ENCODE measurements at places on chromosomes 3 and 15.

DNA sequence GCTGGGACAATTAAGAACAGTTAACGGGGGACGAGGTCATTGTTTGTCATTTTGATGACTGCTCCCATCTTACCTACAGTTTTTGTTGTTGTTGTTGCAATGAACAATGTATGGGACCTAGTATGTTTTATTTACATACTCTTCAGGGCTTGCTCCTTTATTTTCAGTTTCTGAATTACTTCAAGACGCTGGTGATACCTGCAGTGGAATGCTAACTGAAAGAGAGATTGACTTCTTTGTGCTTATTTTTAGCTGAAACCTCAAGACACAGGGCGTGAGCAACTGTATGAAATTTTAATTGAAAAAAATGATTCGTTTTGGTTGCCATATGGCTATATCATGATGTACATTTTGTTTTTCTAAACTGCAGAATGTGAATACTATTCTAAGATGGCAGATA is 297.9 kb downstream of the EDEM1 start:
- DNase-seq: no peak

- no peak for DNase-seq
These were observed 5.6 kb downstream of the FES start for GRCh38 chr15:90889736-90890456.

DNA sequence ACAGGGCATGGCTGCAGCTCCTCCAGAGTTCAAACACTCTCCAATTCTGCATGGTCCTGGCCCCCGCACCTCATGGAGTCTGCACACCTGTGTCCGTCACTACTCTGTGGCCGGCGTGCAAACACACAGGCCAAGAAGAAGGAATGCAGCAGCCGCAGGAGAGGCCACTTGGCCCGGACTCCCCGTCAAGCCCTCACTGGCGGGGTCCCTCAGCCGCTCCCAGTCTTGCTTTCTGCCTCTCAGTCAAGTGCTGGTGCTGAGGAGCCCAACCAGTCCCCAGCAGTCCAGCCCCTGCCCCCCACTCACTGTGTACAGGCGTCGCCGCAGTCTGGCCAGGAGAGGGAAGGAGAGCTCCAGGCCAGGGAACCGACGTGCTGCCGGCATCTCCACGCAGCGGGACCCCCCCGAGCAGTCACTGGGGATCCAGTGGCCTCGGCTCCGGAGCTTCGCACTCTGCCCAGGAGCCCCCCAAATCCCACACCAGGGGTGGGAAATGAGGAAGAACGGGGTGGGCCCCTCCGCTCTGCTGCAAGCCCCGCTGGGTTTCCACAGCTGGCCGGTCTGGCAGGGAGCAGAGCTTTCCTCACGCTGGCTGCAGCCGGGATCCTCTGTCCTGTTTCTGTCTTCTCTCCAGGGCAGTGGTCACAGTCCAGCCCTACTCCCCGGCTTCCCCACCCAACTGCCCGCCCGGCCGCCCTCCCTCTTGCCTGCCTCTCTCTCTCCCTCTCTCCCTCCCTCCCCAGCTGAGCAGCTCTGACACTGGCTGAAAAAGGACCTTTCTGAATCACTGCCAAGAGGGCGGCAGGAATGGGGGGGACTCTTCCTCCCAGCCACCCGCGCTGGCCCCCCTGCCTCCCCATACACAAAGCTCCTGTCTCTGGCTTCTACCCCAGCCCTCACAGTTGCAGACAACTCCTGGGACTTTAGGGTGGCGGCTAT is 16.0 kb downstream of the TNK2 start:
- no peak for DNase-seq

- no peak for DNase-seq
These were observed 43.1 kb downstream of the PCCB start for GRCh38 chr3:136293279-136293678.

GRCh38 chr15:47340571-47340920 is 376.8 kb upstream of the SEMA6D start:
- DNase-seq: no peak

- DNase-seq: no peak
These were observed 373.6 kb upstream of the CNTN3 start for GRCh38 chr3:74988095-74988494.

DNA sequence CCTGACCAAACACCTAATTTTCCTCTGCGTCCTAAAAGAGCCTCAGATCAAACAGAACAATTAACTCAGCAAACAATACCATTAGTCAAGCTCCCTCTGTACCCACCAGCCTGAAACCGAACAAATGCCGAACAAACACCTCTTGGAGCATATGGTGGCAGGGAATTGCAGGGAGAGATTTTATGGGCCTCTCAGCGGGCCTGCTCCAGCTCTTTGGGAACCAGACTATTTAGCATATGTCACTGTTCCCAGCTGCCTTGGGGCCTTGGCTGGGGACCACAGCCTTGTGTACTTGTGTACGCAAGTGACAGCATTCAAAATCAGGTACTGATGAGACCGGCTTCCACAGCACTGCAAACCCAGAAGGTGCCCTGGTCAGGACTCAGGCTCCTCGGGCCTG is 388.8 kb upstream of the PPP2R3A start:
- no peak for DNase-seq

GRCh38 chr3:107959550-107960154 is 131.2 kb downstream of the CD47 start:
- DNase-seq: no peak

DNA sequence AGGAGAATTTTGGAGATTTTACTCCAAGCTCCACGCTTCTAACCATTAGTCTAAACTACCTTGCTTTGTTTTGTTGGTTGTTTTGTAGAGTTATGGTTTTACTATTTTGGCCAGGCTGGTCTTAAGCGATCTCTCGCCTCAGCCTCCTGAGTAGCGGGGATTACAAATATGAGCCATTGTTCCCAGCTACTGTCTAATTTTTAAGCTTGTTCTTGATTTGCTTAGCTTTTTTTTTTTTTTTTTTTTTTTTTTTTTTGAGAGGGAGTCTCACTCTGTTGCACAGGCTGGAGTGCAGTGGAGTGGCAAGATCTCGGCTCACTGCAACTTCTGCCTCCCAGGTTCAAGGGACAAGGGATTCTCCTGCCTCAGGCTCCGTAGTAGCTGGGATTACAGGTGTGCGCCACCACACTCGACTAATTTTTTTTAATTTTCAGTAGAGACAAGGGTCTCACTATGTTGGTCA is 28.5 kb downstream of the EFCAB12 start:
- no peak for DNase-seq

DNA sequence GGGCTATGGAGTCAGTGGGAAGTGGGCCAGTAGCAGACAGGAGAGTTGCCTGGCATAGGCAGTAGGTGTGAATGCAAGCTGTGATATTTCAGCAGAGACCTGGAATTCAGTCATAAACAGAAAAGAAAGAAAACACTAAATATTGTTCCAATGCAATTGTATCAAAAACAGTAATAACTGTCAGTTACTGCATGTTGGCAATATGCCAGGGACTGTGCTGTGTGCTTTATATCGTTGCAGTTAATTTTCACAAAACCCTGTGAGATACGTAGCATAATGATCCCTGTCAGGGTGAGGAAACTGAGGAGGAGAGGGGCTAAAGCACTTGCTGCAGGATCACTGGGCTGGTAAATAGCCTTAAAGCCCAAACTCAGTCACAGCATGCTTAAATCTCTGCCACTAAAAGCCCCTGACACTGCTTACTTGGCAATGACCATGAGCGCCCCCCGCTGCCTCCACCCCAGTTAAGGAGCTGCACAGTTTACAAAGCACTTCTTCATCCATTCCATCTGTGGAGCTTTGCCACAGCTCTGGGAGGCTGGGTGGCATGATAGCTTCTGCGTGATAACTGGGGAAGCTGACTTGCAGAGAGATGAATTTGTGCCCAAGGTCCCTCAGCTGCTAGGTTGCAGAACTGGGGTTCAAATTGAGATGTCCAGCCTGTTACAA is 3.9 kb downstream of the SLC6A1 start:
- DNase-seq: no peak

DNA sequence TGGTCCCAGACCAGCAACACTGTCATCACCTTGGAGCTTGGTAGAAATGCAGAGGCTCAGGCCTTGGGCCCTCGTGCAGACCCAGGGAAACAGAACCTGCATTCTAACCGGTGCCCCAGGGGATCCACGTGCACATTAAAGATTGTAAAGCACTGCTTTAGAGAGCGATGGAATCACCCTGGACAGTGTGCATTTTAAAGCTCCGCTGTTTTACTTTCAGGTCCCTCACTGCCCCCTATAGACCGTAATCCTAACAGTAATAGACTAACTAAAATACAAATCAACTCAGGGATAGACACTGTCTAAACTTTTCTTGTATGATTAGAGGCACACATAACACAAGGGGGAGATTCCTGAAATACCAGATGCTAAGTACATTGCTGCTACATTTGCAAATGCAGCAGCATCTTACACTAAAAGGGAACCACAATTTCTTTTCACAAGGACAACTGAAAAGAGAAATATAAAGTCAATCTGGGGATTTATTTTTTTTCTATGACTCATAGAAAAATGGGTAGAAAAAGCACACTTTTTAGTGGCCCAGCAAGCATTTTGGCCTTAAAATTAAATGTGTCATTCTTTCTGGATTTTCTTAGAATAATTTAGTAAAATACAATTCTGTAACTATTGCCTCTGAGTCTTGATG is 10.5 kb upstream of the SH3GL3 start:
- no peak for DNase-seq

DNA sequence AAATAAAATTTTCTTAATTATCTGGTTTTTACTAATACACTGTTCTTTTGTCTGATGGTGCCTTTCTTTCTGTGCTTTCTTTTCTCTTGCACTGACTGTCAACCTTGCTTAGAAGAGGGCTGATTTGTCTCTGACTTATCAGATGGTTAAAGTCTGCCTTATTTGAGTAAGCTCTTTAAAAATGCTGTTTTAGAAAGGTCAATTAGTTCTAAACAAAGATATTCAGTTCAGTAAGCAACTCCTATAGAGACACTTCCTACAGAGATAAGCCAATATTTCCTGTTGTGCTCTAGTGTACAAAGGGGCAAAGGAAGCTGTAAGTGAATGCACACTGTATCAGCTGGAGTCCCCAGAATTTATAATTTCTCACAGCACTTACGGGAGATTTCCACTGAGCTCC is 153.4 kb upstream of the TSPAN3 start:
- no peak for DNase-seq

- DNase-seq: no peak
These were observed 26.7 kb upstream of the SLC12A8 start for GRCh38 chr3:125239266-125239665.

DNA sequence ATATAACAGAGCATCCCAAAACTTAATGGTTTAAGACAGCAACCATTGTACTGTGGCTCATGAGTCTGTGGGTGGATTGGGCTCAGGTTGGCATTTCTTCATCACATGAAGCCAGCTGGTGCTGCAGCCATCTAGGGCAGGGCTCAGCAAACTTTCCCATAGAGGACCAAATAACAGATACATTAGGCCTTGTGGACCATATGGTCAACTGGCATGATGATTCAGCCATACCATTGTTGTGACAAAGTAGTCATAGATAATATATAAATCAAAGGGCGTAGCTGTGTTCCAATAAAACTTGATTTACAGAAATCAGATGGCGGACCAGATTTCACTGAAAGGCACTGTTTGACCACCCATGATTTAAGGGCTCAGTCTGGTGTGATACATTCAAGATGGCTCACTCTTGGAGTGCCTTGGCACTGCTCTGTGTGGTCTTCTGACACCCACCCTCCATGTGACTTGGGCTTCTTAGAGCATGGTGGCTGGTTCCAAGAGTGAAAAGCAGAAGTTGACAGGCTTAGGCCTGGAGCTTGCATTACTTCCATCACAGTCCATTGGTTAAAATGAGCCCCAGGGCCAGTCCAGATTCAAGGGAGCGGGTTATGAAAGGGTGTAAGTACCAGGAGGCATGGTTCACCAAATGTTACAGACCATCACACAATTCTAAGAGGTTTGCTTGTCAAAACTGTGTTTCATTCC is 40.8 kb upstream of the BHLHE40 start:
- no peak for DNase-seq

GRCh38 chr3:28542351-28542750 is 193.7 kb upstream of the AZI2 start:
- DNase-seq: no peak

- no peak for DNase-seq
These were observed 31.7 kb upstream of the NR2C2 start for GRCh38 chr3:14915636-14916222.
